ENCODE measurements at places on chromosomes 5 and 9.

GRCh38 chr5:78627766-78628165, 20.8 kb downstream of the LHFPL2 start:
- no peak for DNase-seq

- DNase-seq = no peak
These were observed at the start of gene DMRT2 for GRCh38 chr9:1050125-1050895. Gene DMRT2, plus strand, starts transcription at chr9:1050357. Its CDS starts 1,257 bp downstream, at chr9:1051614.

- DNase-seq = no peak
These were observed 146.9 kb upstream of the FBN2 start for GRCh38 chr5:128684961-128685360.

DNA sequence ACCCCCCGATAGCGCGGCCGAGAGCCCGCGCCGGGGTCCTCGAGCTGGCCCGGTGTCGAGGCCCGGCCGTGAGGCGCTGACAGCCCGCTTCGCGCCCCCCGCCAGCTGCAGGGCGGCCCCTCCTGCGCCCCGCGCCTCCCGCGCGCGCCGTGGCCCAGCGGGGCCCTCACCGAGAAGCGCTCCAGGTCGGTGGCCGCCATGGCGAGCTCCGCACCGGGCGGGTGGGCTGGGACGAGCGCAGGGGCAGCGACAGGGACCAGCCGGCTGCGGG, 166 bp downstream of the SEPTIN8 start:
- no peak for DNase-seq

- DNase-seq = no peak
These were observed 49.7 kb downstream of the AHRR start for GRCh38 chr5:370959-371810.

GRCh38 chr5:147372191-147372590, 137.4 kb downstream of the STK32A start:
- no peak for DNase-seq

GRCh38 chr9:95644377-95644776, 127.6 kb upstream of the PTCH1 start:
- DNase-seq = no peak

DNA sequence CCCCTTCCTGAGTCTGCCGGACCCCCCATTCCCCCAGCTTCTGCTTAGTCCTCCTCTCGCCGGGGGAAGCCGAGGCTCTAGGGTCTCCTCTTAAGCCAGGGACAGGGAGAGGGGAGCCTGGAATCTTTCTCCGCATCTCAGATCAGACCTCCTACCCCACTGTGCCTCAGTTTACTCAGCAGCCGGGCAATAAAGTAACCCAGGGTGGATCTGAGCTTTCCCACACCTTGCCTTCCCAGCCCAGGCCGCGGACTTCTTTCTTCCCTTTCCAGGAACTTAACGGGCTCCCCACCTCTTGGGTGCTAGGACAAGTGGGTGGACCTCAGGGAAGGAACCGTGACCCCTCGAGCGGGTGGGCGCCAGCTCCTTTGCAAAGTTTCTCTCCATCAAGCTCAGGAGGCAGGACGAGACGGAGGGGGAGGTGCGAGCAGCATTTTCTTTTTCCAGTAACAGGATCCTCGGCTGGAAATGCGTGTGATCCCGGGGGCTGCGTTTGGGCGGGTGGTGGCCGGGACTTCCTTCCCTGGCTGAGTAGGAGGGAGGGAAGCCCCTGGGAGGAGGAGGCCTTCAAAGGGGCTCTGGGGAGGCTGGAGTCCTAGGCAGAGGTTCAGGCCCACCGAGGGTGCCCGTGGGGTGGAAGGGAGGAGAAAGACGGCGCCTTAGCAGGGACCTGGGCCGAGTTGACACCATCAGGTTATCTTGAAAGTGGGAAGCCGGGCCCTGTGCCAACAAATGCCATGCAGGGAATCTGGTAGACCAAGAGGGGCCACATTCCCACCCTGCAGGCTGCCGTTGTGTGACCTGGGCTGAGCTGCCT, 795 bp downstream of the DAB2IP start:
- no peak for DNase-seq

GRCh38 chr9:113634596-113635515, 171.3 kb downstream of the RGS3 start:
- no peak for DNase-seq

DNA sequence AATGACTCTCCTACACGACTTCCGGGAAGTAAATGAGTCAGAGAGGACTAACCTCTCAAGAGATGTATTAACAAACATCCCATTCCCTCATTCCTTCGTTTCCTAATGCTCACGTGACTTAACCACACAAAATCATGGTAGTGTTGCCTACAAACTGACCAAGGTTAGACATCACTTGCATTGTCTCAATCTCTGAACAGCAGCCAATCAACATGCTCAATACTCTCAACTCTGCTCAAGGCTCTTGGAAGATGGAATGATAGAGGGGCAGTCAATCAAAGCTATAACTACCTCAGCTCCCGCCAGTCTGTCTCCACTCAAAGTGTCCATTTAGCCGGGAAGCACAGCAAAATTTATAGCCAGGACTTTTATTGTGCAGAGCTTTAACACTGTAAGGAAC, 143.8 kb upstream of the PIK3R1 start:
- no peak for DNase-seq

DNA sequence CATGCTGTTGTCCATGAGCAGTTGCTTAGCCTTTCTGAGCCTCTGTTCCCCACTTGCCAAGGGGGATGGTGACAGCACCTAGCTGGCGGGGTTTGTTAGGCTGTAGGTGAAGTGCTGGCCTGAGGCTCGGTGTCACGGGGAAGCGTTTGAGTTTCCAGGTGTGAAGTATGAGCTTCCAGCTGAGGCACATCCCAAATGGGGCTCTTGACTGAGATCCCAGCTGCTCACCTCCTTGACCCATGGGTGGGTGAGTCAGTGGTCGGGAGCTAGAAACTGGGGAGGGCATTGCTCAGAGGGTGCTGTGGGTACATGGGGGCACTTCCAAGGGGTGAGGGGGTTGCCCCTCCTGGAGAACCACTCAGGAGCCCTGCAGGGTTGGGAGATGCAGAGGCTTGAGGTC, 26.4 kb upstream of the RNF130 start:
- DNase-seq = no peak

- DNase-seq = peak; percentile 91
These were observed at the start of gene SUB1 for GRCh38 chr5:32585446-32586275. Gene SUB1, plus strand, starts transcription at chr5:32585557. Its CDS starts 2,956 bp downstream, at chr5:32588513.

- DNase-seq = no peak
These were observed 6.6 kb downstream of the PCBD2 start for GRCh38 chr5:134911285-134912206.

- no peak for DNase-seq
These were observed 64.5 kb upstream of the GNA14 start for GRCh38 chr9:77712533-77713130.

DNA sequence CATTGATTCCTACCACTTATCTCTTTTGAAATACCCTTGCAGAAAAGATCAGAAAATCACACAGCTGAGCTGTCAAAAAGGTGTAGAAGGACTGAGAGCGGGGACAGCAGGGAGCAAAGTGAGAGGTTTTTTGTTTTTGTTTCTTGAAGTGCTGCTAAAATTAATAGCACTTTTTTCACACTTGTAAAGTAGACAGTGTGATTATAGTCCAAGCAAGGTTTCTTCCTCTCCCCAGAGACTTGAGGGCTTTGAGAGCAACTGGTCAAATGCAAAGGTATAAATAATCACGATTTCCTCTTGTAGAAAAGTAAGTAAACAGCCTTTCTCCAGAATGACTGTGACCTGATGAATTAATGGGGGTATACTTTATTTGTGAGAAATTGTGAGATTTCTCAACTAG, 326.9 kb downstream of the ZNF608 start:
- DNase-seq = no peak

DNA sequence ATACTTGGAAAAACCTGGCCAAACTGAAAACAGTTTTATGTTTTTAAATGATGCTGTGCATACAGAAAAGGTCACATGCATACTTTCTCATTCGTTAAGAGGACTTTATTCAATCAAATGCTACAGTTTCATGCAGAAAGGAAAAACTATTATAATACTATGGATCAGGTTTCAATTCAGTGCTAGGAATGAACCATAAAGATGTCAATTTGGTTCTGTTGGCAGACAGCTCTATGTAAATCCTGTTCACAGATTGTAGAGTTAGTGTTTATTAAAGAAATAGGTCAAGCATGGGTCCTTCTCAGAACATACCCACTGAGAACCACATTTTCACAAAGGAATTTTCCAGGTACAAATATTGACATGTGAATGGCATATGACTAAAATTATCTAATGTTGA, 57.1 kb downstream of the RETREG1 start:
- DNase-seq = no peak

- DNase-seq = no peak
These were observed 29.2 kb upstream of the SMC5 start for GRCh38 chr9:70229579-70229978.

- DNase-seq = no peak
These were observed 48.4 kb upstream of the FAM240B start for GRCh38 chr9:38768351-38768761.

GRCh38 chr9:88745276-88746001, 210.5 kb downstream of the NXNL2 start:
- no peak for DNase-seq

DNA sequence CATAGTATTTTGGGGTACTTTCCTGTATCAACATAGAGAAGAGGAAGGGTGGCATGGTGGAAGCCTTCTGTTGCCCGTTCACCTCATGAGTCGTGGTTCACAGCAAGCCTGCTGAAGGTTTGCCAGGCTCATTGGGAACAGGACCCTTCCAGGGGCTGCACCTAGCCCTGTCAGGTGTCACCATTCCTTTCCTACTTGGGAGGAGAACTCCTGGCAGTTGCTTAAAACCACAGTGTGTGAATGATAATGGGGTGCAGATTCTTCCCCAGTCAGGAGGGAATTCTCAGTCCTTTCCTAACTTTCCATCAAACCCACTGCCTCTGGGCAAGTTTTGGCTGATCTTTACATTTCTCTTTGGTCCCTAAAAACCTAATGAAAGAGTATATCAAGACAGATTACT, 99.4 kb upstream of the CTNND2 start:
- DNase-seq = no peak

DNA sequence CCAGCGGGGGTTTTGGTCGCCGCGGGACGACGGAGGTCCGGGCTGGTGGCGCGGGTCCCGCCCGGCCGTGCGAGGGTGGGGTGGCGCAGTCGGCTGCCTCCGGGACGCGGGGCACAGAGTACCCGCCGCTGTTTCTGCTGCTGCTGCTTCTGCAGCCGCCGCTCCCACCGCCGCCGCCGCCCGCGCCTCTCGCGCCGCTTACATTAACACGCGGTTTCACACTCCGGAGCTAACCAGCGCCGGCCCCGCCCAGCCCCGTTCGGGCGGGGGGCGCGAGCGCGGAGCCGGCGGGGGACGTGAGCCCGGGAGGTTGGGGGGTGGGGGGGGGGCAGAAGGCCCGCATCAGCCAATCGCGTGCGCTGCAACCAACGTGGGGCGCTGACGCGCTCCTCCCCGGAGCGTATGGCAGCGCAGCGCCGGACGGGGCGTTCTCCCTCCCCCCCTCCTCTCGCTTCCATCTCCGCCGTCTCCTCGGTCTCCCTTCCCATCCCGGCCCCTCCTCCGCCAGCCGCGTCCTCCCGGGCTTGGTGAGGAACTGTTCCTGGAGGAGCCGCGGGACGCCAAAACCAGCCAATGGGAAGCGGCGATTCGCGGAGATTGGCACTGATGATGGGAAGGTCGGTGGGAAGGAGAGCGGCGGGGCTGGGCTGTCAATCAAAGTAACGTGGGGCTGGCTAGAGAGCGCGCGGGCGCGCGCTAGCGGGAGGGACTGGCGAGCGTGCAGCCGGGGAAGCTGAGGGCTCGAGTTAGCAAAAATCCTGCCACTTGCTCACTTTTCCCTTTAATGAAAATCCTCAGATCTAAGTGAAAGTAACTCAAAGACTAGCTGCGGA, at the start of gene TLE1:
TLE1 (minus strand) TSS at position 205 of the 833 bp plus-strand sequence. CDS start 1,307 bp downstream, outside the sequence.
- peak; percentile 37 for DNase-seq

DNA sequence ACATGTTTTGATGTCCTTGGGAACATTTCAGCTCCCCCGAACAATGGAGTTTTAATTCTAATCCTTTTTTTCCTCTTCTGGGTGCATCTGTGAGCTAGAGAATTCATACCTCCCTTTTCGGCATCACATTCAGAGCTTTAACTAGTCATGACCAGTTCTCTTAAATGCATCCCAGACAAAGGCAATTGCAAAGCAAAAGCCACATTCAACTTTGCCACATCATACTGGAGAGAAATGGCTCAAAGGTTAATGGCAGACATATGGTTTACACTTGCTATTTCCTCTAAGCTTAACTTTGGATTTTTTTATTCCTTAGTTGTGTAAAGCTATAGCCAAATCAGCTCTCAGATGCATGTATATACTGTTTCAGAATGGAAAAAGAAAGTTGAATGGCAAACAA, 153.3 kb downstream of the ESM1 start:
- no peak for DNase-seq

DNA sequence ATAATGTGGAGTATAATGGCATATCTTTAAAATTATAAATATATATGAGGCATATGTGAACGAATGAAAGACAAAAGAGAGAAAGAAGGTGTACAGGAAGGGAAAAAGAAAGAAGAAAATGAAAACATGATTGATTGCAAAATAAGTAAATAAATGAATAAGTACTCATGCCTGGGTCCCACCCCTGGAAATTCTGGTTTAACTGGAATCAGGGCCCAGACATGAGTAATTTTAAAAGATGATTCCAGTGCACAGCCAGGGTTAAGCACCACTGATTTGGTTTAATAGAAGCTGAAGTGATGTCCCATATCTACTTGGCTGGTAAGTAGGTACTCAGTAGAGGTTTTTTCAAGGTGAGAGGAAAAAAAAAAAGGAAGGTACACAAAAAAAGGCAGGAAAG, 34.0 kb upstream of the HOMER1 start:
- DNase-seq = no peak

DNA sequence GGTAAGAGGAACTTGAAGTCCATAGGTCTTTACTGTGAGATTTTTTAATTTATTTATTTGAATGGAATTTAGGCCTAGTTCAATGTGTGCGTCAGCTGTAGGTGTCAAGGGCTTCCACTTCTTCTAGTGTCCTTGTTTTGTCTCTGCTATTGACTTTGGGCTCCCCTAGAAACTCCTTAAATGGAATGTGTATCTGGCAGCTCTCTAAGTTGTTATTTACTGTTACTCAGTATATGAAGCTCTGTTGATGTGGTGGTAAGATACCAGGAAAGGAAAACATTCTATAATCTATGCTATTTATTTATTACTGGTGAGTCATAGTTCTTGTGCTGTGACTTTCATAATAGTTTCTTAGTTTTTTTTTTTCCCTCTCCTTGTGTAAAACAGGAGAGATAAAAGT, 97.1 kb downstream of the GABRA1 start:
- DNase-seq = no peak

GRCh38 chr5:1644810-1645571, 121.2 kb upstream of the LPCAT1 start:
- peak; percentile 66 for DNase-seq

DNA sequence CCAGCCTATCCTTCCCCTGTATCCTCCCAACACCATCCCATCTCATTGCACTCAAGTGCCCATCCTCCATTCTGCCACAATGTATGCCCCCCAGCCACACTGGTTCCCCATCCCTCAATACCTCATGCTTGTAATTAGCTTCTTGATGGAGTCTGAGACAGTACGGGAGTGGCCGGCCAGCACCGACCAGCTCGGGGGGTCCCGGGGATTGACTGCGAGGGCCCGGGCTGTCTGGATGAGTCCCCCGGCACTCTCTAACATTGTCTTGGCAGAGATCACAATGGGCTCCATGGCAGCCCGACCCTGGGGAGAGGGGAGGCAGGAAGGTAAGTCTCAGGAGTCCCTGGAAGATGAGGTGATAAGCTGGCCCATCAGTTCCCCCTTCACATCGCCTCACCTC, 17.2 kb upstream of the TPM2 start:
- no peak for DNase-seq
